Mucosa of descending colon (tissue), 3 donors: ENCODE measurements at places on chromosomes 1 and 21. TPM values are rescaled to one million over a fixed set of nuclear protein-coding genes. Genes with fewer than 3 reads are reported as not detected.

GRCh38 chr1:196951711-196952394 is 8.3 kb downstream of the CFHR2 start:
- no peak for DNase-seq

DNA sequence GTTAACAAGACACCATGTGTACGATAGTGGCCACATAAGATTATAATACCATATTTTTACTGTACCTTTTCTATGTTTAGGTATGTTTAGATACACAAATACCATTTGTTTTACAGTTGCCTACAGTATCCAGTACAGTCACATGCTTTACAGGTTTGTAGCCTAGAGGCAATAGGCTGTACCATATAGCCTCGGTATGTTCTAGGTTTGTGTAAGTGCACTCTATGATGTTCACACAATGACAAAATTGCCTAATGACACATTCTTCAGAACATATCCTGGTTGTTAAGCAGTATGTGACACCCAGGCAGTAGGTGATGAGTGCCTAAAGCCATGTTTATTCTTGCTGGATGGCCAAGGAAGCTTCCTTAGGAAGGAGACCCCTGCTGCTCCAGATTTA is 111.8 kb downstream of the PAPPA2 start:
- DNase-seq = no peak

DNA sequence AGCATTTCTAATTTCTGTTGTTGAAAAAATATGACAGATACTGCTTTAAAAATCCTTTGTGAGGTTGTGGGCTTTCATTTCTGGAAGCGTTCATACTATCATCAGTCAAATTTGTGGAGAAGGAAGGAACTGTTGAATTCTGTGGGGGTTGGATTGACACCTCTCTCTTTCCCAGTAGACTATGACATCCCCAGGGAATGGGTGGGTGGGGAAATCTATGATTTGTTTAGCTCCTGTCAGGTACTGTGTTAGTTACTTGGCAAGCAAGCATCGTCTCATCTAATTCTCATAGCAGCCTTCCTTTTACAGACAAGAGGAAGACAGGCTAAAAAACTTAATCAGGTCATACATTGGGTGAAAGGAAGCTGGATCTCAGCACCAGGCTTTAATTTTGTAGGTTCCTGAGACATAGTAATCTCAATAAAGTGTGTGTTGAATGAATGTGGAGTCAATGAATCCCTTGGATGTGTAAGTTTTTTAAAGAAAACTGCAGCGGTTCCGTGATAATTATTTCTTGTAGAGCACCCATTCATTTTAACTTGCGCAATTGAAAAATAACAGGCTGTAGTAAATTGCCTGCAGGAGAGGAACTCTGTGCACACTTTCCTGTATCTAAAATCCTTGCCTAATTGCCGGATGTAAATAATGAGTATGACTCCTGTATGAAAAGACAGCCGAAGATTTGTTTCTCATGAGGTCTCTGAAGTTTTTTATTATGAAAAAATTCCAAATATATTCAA is 60.6 kb downstream of the MYOM3 start:
- DNase-seq = no peak

DNA sequence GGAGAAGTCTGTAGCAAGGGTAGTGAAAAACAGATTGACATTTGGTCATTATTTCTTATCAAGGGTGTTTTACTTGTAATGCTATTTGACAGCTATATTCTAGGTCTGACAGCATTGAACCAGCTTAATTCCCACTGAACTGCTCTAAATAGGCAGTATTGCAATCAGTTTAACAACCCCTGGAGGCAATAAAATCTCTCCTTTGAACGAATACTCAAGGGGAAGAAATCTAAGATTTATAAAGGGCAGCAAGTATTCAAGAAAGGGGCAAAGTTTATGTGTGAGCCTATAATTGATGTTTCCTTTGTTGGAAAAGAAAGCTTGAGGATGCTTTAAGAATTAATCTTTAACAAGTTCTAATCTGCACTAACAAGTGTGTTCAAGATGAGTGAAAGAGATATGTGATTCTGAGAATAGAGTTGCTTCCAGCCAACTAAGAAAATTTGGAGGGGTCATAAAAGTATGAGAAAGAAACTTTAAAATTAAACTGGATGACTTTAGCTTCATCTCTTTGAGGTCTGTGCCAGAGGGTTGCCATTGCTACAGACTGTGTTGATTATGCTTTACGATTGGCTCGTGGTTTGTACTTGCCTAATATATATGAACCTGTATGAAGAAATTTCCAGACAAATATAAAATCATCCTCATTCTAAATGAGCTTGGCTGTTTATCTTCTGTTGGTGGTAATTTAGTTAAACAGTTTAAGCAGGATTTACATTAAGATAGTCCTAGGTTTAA is 72.5 kb downstream of the ZNF326 start:
- peak; percentile 5 for DNase-seq

DNA sequence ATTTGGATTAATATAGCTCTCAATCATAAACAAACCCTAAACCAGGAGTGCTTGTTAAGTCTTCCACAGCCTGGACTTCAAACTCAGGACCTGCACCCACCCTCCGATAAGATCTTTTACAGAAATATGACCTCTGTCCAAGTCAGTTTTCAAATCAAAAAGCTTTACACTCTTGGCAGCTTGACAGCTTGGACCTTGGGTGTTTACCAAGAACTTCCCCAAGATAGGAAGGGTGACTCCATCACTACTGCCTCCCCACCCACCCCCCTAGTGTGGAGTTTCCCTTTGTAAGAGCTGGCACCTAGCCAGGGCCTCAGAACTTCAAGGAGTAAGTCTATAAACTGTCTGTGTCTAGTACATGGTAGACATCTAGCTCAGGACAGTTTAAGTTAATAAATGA is 9.6 kb downstream of the BCAR3 start:
- DNase-seq = peak; percentile 61

DNA sequence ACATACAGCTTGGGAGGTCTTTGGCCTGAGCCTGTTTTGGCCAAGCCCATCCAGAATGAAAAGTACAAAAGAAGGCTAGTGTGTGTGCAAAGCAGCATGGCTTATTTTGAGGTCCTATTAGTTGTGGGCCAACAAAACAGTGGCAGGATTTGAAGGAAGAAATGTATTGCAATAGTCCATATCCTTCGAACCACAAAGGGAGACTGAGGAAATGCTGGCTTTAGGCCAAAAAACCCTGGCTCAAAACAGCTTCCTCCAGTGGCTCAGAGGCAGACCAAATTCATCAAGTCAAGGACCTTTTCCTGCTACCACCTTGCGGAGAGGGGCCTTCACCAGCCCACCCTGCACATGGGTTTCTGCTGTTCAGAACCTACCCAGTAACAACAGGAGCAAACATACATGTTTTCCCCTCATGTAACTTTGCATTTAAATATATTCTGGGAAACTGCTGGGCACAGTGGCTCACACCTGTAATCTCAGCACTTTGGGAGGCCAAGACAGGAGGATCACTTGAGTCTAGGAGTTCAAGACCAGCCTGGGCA is 43.3 kb downstream of the VPS26C start:
- no peak for DNase-seq

DNA sequence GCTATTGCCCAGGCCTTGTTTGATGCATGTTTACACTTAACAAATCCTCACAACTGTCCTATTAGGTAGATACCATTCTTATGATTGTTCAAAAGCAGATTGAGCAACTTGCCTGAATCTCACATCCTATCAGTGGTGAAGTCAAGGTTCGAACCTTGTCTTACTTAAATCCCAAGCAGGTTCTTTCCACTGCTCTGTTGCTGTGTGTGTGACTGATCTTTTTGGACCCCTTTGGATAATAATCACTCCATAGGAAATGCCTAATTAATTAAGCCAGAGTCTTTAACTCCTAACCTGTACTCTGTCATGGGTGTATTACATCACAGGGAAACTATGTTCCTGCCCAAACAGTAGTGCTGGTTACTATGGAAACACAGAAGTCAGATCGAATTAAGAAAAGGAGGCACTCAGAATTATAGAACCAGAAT is 84.2 kb downstream of the SPATA46 start:
- no peak for DNase-seq

- no peak for DNase-seq
These were observed 10.8 kb downstream of the PLA2G2D start for GRCh38 chr1:20108366-20109123.

DNA sequence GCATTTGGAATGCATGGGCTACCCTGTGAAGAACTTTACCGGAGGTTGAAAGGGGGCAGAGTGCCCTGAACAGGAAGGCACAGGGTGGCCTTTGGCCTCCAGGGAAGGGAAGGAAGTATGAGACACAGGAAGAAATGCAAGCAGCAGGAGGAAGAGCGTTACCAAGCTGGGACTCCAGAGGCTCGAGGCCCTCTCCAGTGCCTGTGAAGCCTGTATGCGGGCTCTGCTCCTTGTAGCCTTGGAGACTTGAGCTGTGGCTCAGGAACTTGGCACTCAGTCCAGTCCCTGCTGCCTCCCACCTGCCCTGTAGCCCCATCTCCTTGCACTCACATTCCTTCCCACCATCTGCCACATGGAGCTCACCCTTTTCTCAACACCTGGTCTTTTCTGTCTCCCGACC is 33.5 kb upstream of the RNF19B start:
- DNase-seq = no peak

ILDR2 gene
- 7.3 TPM for total RNA-seq

C1orf167 gene
- not detected for total RNA-seq

HCRTR1 gene
- not detected for total RNA-seq

KCNH1 gene
- total RNA-seq = 0.81 TPM

HRNR gene
- total RNA-seq = not detected
